ENCODE measurements at places on chromosomes 1 and 21. TPM values are rescaled to one million over a fixed set of nuclear protein-coding genes. Genes with fewer than 3 reads are reported as not detected.

CDC7 gene
- polyA plus RNA-seq = 25.3 TPM

TRIM17 gene
- polyA plus RNA-seq = 3.7 TPM

FCRL5 gene
- 0.24 TPM for polyA plus RNA-seq

S100A7A gene
- polyA plus RNA-seq = not detected

ANKRD45 gene
- 3.4 TPM for polyA plus RNA-seq

ZYG11A gene
- 0.27 TPM for polyA plus RNA-seq

TMEM9 gene
- polyA plus RNA-seq = 136 TPM

CEP170 gene
- polyA plus RNA-seq = 81.8 TPM

TSPAN2 gene
- 7.9 TPM for polyA plus RNA-seq

COL9A2 gene
- polyA plus RNA-seq = 17.1 TPM

FAM177B gene
- 1.2 TPM for polyA plus RNA-seq

HJV gene
- not detected for polyA plus RNA-seq

SYCP1 gene
- 0.30 TPM for polyA plus RNA-seq

C1orf185 gene
- polyA plus RNA-seq = not detected

LY9 gene
- polyA plus RNA-seq = 0.84 TPM

SYNC gene
- polyA plus RNA-seq = 5.8 TPM

TMEM240 gene
- polyA plus RNA-seq = 4.5 TPM

CLCA4 gene
- polyA plus RNA-seq = 0.23 TPM

VPS45 gene
- 75.8 TPM for polyA plus RNA-seq

RYR2 gene
- polyA plus RNA-seq = 8.7 TPM

CD1E gene
- 0.36 TPM for polyA plus RNA-seq

ITPKB gene
- polyA plus RNA-seq = 34.7 TPM

LCE5A gene
- polyA plus RNA-seq = not detected

ERG gene
- polyA plus RNA-seq = 48.1 TPM

IGSF3 gene
- 52.4 TPM for polyA plus RNA-seq

C1QB gene
- polyA plus RNA-seq = 12.3 TPM

PCBP3 gene
- 3.5 TPM for polyA plus RNA-seq
